ENCODE measurements at places on chromosomes 5 and 9.

- DNase-seq: no peak
These were observed 109.9 kb downstream of the MEGF10 start for GRCh38 chr5:127400539-127400938.

DNA sequence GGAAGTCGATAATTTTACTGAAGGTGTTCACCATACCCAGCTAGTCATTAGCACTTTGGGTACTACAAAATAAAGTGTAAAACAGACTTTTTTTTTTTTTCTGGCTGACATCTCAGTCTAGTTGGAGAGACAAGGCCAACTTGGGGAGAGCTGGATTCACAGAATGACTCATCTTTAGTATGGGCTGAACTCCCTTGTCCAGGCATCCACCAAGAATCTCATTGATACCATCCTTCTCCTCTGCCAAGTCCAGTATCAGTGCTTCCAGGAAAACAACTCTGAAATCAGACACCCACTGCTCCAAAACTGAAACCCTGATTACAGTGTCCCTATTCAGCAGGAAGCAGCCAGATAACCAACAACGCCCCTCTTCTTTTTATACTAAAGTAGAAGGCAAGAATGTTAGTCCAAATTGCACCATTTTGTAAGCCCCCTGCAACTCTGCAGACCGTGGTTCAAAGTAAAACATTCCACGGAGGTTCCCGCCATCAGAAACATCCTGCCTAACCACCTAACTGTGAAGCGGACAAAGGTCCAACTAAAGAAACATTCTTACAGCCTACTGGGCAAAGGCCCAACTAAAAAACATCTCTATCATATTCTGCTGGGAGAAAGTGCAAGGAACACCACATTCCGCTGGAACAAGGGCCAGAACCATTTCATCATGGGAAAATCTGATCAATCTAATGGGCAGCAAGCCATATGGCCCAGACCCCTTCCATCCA lies 728.2 kb downstream of the BRINP1 start:
- DNase-seq: no peak

- no peak for DNase-seq
These were observed 303.2 kb downstream of the PRR16 start for GRCh38 chr5:120767178-120767820.

DNA sequence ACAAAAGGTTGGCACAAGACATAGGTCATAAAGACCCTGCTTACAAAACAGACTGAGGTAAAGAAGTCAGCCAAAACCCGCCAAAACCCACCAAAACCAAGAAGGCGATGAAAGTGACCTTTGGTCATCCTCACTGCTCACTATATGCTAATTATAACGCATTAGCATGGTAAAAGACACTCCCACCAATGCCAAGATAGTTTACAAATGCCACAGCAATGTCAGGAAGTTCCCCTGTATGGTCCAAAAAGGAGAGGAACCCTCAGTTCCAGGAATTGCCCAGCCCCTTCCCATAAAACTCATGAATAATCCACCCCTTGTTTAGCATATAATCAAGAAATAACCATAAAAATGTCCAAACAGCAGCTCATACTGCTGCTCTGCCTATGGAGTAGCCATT lies 27.7 kb downstream of the MLLT3 start:
- DNase-seq: no peak

DNA sequence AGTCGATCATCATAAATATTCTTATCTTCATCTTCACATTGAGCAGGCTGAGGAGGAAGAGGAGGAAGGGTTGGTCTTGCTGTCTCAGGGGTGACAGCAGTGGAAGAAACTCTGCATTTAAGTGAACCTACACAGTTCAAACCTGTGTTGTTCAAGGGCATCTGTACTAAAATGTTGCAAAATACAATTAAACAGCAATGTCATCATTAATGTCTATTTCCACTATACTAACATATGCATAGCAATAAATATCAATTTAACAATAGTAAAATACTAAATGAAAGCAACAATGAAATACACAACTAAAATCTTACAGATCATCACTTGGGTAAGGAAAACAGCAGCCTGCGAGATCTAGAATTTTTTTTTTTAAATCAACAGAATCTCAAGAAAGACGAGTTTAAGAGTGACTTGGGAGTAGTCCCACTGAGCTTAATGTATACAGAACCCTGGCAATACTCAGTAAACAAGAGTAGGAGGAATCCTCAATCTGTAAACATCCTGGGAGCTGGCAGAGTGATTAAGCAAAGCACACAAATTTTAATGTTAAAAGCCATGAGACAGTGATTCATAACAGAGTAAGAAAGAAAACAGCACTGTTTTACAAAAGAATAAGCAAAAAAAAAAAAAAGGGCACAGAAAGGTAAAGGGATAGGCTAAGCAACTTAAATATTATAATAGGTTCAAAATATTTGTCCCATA lies 10.0 kb downstream of the HOMER1 start:
- no peak for DNase-seq

GRCh38 chr5:76479281-76479680 lies 76.2 kb downstream of the IQGAP2 start:
- no peak for DNase-seq

DNA sequence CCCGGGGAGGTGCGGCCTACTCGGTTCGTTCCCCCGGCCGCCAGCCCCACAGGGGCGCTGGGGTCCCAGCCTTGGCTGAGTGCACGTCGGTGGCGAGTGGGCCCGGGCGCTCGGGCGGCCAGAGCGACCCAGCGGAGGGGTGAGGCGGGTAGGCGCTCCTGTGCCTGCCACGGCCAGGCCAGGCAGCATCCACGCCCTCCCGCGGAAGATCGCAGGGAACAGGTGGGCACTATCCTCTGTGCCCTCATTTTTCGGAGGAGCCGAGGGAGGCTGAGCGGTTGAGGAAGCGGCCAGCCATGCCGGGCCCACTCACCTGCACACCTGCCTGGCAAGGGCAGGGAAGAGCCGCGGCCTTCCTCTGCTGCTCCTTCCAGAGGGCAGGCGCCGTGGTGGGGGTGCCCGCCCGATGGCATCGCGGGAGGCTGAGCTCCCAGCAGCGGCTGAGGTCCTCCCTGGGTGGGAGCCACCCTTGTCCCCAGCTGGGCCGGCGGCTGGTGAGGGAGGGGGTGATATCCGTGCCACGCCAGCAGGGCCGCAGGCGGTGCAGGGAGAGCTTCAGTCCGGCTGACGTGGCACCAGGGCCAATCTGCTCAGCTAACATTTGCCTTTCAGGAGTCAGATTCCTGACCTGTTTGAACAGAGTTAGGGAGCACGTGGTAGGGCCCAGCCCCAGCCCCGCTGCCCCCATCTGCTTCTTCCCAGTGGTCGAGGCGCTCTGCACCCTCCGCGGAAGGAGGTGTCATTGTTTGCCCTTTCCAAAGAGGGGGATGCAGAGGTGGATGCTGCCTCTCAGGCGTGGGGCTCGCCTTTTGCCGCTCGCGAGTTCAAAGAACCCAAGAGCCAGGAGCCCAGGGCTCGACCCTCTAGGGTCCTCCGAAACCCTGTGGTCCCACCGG lies 1.6 kb upstream of the SEC16A start:
- no peak for DNase-seq

- no peak for DNase-seq
These were observed 330.8 kb downstream of the KDM4C start for GRCh38 chr9:7088611-7089010.

GRCh38 chr9:130561056-130561455 lies 18.3 kb upstream of the FUBP3 start:
- DNase-seq: no peak

DNA sequence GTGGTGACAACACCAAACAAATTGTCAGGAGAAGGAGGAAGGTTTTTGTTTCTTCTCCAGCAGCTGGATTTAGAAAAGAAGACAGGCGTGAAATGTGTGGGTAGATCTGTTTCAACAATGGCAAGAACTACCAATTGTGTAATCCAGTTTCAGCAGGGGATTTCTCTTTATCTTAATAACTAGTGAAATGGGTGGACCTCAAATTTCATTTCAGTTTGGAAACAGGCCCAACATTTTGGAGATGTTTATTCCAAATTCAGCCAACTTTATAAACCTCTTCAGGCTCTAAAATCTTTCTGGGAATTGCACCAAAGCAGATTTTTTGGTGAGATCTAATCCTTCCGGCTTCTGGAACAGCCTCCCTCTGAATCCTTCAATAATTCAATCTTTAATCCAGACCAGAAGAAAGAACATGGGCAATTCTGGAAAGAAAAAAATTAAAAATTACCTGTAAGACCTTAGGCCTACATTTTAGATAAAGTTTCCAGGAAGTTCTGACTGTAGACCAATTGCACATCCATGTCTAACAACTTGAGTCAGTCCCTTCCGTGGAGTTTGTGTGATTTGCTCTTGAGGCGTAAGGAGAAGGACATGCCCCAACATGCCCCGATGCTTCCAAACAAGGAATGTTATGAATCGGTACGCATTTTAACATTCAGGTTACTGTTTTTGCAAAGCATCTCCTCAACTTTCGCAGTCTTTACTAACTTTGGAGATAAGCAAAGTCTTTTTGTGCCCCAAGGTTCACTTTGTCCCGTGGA lies 423.6 kb downstream of the IRX1 start:
- no peak for DNase-seq

DNA sequence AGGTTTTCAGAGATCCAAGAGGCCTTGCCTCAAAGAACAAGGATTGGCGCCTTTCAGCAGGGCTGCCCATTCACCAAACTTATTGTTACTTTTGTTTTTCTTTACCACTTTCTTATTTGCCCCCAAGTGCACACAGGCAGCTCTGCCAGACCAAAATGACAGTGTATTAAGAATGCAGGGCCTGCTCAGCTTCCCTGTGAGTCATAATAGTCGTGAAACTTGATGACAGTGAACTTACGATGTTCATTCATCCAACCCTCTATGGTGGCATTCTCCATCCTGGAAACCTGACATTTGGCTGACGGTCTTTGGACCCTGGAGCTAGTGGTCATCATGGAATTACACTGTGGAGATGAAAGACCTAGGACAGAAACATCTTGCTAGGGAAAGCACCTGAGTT lies 44.3 kb downstream of the UBE2QL1 start:
- no peak for DNase-seq

DNA sequence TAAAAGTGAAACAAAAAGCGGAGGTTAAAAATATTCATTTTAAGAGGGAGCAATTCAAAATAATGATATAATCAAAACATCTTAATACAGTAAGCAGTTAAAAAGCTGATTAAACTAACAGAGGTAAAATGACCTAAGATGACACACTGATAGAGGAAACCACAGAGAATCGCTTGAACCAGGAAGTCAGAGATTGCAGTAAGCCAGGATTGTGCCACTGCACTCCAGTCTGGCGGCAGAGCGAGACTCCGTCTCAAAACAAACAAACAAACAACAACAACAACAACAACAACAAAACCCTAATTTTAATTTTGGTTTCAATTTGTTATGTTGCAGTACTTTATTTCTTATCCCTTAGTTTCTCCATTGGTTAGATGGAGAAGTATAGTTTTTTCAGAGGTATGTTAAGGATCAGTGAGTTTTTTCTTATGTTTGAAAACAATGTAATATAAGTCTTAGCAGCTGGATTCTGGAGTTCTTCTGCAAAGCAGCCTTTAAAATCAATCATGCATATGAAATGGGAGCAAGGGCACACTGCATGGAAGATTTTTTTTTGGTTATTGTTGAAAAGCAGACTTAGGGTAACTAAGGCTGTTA lies 58.5 kb downstream of the MLANA start:
- DNase-seq: no peak

DNA sequence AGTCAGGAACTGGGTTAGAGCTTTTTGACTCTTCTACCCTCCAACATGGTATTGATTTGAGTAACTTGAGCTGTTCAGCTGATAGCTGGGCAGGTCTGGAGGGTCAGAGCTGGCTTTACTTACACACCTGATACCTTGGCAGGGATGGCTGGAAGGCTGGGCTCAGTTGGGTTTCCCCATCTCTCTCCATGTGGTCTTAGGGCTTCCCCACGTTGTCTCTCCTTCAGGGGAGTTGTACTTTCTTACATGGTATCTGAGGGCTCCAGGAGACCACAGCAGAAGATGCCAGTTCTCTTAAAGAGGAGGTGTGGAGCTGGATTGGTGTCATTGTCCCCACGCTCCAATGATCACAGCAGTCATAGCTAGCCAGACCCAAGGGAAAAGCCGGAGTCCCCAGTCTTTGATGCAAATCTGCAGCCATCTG lies 25.6 kb downstream of the ISOC1 start:
- no peak for DNase-seq

- DNase-seq: no peak
These were observed 1137.8 kb downstream of the CDH18 start for GRCh38 chr5:18850216-18850615.

DNA sequence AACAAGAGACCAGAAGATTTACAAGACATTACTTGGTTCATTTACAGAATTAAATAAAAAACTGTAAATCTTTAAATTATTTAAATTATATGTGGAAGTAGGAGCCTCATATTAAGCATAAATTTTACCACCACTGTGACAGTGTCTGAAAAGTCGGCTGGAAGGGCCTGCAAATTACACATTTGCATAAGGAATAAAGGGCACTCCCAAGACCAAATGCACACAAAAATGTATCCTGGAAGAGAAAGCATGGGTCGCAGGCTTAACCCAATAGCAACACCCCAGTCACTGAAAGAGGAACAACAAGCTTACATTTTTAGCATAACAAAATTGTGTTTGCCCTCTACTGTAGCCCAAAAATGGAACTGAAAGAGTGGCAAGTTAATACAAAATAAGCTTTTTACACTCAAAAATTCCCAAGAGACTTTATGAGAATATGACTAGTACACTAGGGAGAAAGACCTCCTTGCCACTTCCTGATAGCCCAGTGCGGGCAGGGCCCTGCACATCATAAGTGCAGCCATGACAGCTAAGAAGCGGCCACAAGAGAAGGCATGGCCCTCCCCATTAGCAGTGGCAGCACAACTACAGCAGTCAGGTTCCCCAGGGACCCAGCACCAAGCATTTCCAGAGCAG lies 482.0 kb downstream of the DTWD2 start:
- no peak for DNase-seq

GRCh38 chr5:172110921-172111851 lies 76.8 kb downstream of the STK10 start:
- peak; percentile 89 for DNase-seq

DNA sequence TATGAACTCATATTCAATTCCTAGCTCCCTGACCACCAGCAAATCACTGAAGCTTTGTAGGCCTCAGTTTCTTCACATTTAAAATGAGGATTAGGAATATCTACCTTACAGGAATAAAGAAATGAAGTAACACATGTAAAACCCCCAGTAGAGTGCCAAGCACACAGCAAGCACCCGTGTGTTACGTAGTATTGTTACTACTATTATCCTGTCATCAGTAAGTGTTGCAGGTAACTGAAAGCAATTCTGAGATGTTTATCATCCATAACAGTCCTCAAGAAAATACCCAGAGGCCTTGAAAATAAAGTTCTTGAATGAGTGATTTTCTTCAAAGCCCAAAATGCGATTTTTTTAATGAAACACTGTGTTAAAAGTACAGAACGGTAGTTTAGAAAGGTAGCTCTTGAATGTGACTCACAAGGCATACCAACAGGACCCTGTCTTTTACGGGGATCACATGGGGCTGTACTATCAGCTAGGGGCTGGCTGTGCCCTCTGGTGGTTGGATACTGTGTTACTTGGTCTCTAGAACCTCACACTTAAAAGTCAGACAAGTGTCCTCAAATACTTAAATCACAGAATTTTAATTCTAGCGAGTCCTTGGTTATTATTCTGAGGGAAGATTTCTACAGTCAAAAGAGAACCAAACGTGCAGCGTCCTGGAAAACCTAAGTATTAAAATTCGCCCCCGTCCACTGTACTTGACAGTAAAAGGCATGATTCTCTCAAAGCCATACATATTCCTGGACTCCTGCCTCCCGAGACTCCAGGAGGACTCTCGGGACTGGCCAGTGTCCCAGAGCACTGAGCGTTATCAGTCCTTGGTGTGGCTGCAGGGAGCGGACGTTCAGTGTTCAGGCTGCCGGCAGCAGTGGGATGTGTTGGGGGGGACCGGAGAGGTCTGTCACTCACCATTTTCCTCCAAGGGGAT lies 725 bp downstream of the NDUFB6 start:
- DNase-seq: peak; percentile 66

Measured in stimulated activated naive CD8-positive, alpha-beta T cell treated with anti-CD3 and anti-CD28 coated beads, Interleukin-15, Interleukin-2, amounts not matched to agents 100 U/mL and 50 U/mL, for 24 hours (primary cell).